ENCODE measurements at places on chromosomes 16 and 17. TPM values are rescaled to one million over a fixed set of nuclear protein-coding genes. Genes with fewer than 3 reads are reported as not detected.
A peak's percentile ranks its signal among the peaks of the same experiment; 100 is the strongest.

UMOD gene
- total RNA-seq = not detected

MBTPS1 gene
- total RNA-seq = 52.0 TPM

PLCD3 gene
- total RNA-seq = 42.7 TPM

MT4 gene
- total RNA-seq = not detected

DNA sequence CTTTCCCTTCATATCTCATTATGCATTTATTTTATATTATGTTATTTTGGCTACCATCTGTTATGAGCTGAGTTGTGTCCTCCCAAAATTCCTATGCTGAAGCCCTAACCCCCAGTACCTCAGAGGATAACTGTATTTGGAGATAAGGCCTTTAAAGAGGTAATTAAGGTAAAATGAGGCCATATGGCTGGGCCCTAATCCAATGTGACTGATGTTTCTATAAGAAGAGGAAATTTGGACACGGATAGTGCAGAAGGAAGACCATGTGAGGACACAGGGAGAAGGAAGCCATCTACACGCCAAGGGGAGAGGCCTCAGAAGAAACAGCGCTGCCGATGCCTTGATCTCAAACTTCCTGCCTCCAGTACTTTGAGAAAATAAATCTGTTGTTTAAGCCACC, 557.7 kb upstream of the CDH5 start:
- DNase-seq = no peak

DNA sequence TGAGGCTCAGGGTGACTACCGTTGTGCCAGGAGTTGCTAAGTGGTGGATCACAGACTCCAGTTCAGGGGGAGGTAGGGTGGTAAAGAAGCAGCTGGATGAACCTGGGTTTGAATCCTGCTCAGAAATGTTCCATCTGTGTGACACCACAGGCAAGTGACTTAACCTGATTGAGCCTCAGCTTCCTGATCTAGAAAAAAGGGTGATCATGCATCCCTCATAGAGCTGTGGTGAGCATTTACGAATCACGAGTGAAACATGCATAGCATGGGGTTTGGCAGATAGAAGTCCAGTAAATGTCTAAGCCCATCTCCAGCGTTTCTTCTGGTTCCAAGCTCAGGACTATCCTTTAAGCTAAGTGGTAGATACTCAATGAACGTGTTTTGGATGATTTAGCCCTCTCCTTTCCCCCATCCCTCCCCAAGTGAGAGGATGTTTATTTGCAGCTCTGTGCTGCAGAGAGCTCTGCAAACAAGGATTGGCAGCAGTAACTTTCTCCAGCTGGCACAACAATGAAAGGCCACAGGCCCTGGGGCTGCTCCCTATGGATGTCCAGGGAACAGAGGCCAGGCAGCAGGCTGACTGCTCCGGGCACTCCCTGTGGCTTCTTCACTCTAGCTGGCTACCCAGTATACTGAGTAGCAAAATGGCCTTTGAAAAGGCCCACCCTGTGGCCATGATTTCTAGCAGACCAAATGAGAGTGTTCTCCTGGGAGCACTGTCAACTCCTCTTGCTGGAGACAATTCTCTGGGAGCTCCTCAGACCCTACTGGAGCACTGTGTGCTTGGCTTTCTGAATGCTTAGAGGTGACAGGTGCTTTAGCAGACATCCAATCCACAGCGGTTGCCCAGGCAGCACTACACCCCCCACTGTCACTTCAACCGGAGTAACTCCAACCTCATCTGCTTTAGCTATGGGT, 21.3 kb downstream of the CA4 start:
- no peak for DNase-seq

TEDC2 gene
- total RNA-seq = 54.2 TPM

GRCh38 chr16:82192665-82193064, 22.6 kb upstream of the MPHOSPH6 start:
- DNase-seq = no peak

GRCh38 chr17:72311004-72311403, 190.2 kb downstream of the SOX9 start:
- no peak for DNase-seq

DNA sequence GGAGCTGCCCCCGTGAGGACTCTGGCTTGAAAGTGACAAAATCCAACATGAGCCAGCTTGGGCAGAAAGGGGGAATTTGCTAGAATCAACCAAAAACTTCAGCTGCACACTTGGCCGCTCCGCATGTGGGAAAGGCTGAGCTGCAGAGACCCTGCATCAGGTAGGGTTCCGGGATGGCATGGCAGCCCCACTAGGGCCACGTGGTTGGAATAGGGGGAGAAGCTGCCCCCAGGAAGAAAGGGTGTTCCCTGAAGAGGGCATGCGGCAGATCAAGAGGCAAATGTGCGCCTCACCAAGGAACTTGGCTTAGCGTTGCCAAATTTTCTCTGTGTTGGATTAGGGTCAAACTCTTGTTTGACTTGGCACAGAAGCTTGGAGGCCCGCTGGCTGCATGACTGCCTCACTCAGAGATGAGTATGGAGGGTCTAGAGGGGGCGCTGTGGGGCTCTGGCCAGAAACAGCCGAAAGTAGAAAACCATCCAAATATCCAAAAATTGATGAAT, 29.2 kb upstream of the WFIKKN2 start:
- DNase-seq = peak; percentile 68

CCL8 gene
- not detected for total RNA-seq

PIK3R5 gene
- total RNA-seq = 4.3 TPM

GRCh38 chr17:4743216-4743615, 3.5 kb upstream of the CXCL16 start:
- no peak for DNase-seq

NPIPB6 gene
- total RNA-seq = 1.9 TPM

- no peak for DNase-seq
Measured at GRCh38 chr17:74873874-74874614, 1.2 kb upstream of the FDXR start.

GRCh38 chr16:48533931-48534330, 76.0 kb downstream of the N4BP1 start:
- DNase-seq = no peak

DNA sequence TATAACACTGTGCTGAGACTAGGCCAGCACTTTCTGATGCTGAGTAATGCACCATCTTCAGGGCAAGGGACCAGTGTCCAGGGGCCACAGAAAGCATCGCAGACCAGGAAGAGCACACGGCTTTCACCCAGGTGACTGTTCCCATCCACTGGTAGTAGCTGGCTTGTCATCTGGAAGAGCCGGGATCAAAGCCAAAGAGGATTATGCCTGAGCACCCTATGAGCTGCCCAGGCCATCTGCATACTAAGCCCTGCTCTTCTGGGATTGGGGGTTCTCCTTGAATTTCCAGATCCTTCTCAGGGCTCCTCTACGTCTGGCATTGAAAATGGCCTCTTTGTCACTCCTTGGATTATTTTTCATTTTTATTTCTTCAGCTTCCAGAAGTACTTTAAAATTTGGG, 140.7 kb downstream of the IRX3 start:
- no peak for DNase-seq

HIRIP3 gene
- total RNA-seq = 18.5 TPM

DNA sequence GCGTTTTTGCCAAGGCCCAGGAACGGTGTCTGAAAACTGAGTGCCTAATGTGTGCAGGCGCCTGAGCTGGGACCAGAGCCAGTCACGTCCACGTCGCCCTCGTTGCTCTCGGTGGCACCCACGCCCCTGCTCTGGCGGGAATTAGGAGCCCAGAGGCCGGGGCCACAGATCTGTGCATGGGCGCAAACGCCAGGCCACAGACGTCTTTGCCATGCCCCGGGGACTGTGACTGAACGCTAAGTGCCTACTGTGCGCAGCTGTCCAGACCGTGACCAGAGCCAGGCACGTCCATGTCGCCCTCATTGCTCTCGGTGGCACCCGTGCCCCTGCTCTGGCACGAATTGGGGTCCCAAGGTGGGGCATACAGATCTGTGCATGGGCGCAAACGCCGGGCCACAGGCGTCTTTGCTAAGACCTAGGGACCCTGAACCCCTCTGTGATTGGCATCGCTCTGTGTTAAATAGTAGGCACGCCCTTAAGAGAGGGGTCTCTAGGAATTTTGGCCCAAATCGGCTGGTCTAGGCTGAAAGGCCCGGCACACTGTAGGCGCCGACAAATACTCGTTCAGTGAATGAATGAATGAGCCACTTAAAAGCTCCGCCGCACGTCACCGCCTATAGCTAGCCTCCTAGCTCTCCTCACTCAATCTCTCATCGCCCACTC, 827 bp upstream of the UBALD1 start:
- DNase-seq = no peak

DNA sequence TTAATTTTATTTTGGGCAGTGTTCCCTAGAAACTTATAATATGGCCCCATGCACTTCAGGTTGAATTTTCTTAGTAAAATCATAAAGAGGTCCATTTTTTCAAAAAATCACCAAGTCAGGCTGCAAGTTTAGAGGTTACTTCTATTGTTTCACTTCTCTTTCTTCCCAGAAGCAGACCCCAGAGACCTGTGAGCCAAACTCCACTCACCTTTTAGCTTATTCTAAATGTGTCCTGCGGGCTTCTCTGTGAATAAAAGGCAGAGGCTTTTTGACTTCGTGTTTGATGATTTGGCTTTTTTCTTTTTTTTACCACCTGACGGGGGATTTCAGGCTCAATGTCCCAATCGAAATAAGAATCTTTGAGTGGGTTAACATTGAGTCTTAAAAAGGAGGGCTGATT, 7.4 kb downstream of the PRKCB start:
- no peak for DNase-seq

- no peak for DNase-seq
Measured at GRCh38 chr17:12320286-12320685, 299.6 kb downstream of the MAP2K4 start.

- no peak for DNase-seq
Measured at GRCh38 chr17:39551879-39552278, 55.8 kb downstream of the NEUROD2 start.

DNA sequence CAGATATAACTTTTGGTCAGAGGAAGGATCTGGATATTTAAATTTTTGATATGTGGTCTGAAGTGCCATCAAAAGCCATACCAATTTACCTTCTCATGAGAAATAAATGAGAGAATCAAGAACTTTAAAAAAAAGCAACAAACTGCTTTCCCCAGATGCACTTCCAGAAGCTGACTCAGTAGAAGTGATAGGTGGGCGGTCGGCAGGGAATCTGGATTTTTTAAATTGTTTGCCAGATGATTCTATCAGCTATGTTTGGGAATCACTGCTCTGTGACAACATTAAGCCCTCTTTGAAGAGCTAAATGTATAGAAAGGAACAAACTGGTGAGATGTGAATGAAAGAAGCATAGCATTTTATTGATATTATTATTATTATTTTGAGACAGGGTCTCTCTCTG, 19.2 kb downstream of the CDH3 start:
- no peak for DNase-seq

- no peak for DNase-seq
Measured at GRCh38 chr17:62905233-62905632, 60.8 kb upstream of the TANC2 start.

- DNase-seq = no peak
Measured at GRCh38 chr16:67786491-67786890, 19.9 kb downstream of the RANBP10 start.

DNA sequence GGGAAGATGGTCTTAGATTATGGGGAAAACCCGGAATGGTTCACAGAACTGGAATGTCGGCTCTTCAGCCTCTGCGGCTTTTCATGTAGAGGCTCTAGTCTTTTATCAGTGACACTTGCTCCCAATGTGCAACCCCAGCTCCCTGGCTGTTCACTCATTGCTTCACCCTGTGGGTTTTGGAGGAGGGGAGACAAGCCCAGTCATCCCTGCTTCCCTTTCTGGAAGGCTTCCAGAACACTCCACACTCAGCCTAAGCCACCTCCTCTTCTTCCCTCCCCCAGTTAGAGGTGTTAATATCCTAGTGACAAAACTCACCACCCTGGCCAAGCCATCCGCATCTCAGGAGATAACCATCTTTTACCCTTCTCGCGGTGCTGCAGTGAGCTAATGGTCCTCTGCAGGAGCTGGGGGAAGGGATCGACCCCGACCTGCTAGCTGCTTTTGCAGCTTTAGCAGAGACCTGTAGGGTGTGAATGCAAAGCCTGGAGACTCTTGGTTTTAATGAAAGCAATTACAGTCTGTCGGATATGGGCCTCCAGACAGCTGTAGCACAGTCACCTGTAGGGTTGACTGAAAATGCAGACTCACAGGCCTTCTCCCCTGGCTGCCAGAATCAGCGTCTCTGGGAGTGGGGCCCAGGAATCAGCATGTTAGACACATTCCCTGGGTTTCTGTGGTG, 24.3 kb upstream of the LASP1NB start:
- DNase-seq = no peak

- DNase-seq = no peak
Measured at GRCh38 chr16:19179546-19180490, 11.8 kb downstream of the SYT17 start.

GRCh38 chr16:83517398-83517797, 290.4 kb upstream of the HSBP1 start:
- DNase-seq = no peak

- no peak for DNase-seq
Measured at GRCh38 chr17:45230410-45230786, 8.7 kb downstream of the FMNL1 start.

CACNA1H gene
- total RNA-seq = 27.2 TPM

GRCh38 chr17:48011405-48012150, 26.0 kb downstream of the COPZ2 start:
- DNase-seq = no peak

GRCh38 chr16:1464894-1465566, 9.8 kb downstream of the CLCN7 start:
- DNase-seq = no peak

ST6GALNAC1 gene
- total RNA-seq = not detected

DNA sequence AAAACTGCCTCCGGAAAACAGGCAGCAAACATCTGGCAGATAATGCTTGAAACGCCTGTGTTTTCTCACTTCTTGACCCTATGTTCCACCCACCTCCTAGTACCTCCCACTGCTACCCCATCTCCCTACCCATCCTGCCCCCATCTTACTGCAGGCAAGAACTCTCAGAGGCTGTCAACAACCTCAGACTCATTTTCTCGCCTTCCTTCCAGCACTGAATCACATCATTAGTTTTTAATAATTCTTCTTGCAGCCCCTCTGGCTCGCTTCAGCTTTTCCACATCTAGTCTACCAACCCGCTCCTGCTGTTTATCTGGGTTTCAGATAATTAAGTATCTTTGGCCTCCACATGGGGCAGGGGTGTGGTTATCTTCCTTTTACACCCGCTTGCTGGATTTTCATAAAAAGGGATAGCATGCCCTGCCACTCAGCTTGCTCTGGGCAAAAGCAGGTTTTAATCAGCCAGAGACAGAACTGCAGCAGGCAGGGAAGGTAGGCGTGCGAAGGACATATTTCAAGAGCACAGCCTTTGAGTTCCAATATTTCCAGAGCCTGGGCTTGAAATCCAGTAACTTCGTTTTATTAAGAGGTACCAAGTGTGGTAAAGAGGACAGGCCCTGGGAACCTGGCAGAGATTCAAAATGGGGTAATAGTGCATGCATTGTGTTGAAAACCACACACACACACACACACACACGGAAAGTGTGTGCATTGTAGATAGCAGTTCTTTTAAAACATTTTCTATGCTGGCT, 87.5 kb downstream of the BMERB1 start:
- DNase-seq = no peak

CLEC3A gene
- not detected for total RNA-seq

Measured in H1 (cell line).